NCI-H1417 treated with DMSO at 0.1 percent for 48 hours (cell line): ENCODE measurements at places on chromosomes 7 and 10.

GRCh38 chr10:35608328-35608672 lies 3.2 kb downstream of the GJD4 start:
- no peak for DNase-seq

GRCh38 chr7:116629051-116629463 lies 42.9 kb upstream of the MET start:
- no peak for DNase-seq

GRCh38 chr7:2843711-2844152 lies 376 bp downstream of the GNA12 start:
- DNase-seq: no peak

DNA sequence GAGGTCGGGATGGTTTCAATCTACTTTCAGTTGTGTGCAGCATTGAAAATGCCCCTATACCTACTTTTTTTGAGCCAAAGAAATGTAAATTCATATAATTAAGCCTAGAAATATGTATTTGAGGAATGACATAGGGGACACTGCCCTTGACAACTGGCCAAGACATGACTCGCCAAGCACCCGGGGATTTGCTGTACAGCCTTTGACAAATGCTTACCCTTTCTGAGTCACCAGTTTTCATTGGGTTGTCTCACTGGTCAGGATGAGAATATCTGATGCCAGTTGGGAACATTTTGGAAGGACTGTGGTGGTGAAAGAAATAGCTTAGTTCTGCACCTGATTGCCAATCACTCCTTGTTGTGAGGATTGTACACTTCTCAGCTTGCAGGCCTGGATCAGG lies 166.8 kb upstream of the HABP2 start:
- DNase-seq: no peak

GRCh38 chr10:43939939-43940820 lies 291.5 kb upstream of the ZNF32 start:
- DNase-seq: no peak

DNA sequence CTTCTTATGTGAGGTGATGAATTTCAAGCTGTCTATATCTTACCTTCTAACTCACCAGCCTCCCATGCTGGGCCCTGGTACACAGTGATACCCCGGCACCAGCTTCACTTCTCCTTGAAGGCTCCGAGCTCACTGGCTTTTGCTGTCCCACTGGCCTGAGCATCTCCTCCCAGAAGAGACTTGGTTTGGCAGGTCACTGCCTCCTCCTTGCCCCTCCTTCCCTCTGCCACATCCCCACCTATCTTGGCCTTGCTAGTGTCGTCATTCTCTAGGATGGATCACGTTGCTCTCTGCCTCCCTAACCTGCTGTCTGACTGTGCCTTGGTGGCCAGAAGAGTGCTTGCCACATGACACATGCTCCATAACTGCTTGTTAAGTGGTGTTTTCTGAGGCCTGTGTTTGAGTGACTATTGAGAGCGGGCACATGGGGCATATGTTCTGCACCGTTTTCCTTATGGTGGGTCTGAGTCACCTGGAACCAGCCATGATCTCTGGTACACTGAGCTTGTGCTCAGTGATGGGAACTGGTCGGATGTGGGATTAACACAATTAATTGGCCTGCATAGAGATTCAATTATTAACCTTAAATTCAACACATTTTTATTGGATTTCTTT lies 86.5 kb downstream of the TMEM178B start:
- no peak for DNase-seq
